ENCODE measurements at places on chromosomes 1 and 21. TPM values are rescaled to one million over a fixed set of nuclear protein-coding genes. Genes with fewer than 3 reads are reported as not detected.

Gene SRRM1
- total RNA-seq, result 49.5 TPM

Gene AGMAT
- not detected for total RNA-seq

Gene TPR
- total RNA-seq, result 56.1 TPM

Gene CFHR1
- total RNA-seq, result not detected

Gene SYT14
- total RNA-seq, result 0.04 TPM

All from right atrium auricular region (tissue), 2 donors.